ENCODE measurements at places on chromosomes 3 and 15.

GRCh38 chr3:33377489-33377888, 62.7 kb downstream of the UBP1 start:
- DNase-seq: no peak

DNA sequence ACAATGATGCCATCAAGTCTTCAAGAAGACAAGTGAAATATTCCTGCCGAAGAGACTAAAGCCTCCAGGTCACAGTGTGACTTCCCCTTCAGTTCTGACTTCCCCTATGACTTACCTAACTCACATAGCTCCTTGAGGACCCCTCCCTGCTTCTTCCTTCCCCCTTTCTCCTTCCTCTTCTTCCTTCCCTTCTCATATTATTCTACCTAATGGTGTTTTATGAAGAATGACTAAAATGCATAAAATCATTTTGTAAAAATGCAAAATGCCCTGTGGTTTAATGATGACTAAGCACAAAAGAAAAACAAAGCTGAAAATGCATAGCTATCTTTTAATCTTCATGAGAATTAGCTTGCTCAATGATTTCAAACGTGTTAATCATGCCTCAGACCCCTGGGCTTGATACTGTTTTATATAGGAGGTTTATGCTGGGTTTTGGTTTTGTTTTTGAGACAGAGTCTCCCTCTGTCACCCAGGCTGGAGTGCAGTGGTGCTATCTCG, 26.1 kb upstream of the TM4SF4 start:
- DNase-seq: no peak

DNA sequence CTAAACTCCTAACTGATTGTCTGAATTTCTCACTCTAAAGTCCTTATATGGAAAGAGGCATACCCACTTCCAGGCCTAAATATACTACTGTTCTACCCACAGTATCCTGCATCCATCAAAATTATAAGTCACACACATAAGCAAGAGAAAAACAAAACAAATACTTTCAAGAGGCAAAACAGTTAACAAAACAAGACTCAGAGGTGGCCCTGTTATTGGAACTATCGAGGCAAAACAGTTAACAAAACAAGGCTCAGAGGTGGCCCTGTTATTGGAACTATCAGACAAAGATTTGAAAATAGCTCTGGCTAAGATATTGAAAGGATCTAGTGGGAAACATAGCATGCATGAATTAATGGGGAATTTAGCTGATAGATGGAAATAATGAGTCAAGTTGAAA, 224.2 kb upstream of the CGNL1 start:
- DNase-seq: no peak

GRCh38 chr3:146537603-146538002, 6.8 kb downstream of the PLSCR1 start:
- no peak for DNase-seq

DNA sequence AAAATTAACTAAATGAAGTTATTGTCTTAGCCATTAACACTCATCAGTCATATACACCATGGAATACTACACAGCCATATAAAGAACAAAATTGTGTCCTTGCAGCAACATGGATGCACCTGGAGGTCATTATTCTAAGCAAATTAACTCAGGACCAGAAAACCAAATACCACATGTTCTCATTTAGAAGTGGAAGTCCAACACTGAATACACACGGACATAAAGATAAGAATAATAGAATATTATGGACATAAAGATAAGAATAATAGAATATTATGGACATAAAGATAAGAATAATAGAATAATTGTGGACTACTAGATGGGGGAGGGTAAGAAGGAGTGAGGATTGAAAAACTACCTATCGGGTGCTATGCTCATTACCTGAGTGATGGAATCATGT, 122.3 kb downstream of the CHL1 start:
- no peak for DNase-seq

DNA sequence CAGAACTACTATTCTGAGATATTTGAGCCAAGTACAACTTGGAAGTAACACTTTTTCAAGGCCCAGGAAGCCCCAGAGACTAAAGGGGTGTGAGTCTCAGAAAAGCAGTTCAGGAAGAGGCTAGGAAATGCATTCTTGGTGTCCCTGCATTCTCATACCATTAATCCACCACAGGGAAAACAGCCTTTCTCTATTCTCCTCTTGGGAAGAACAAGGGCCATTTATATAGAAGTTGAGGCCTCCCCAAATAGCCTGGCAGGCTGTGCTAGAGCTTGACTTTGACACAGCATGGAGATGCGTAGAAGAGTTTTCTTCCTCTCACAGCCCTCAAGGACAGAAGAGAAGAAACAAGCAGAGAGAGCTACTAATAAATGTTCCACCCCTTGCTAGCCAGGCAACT, 5.5 kb upstream of the NR2C2 start:
- DNase-seq: no peak

- DNase-seq: no peak
Measured at GRCh38 chr3:114622001-114622400, 328.2 kb downstream of the TIGIT start.

DNA sequence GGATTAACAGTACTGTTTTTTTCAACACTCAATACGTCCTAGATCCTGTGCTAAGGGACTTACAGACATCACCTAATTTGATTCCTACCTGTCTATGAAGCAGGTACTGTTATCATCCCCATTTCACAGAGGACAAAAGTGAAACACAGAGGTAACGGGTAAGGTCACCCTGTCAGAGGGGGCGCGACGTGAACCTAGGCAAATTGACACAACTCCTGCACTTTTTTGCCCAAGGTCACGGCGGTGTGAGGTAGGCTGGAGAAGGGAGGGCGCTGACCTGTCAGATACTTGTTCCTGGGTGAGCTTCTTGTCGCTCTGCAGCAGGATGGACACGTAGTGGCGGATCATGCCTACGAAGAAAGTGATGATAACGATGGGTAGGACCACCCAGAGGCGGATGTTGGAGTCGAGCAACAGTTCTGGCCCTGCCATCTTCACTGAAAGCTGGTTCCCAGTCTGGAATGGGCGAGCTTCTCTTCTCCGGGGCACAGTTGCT, 363 bp downstream of the EMC3 start:
- no peak for DNase-seq

GRCh38 chr3:142436951-142437585, 10.8 kb downstream of the XRN1 start:
- DNase-seq: no peak

DNA sequence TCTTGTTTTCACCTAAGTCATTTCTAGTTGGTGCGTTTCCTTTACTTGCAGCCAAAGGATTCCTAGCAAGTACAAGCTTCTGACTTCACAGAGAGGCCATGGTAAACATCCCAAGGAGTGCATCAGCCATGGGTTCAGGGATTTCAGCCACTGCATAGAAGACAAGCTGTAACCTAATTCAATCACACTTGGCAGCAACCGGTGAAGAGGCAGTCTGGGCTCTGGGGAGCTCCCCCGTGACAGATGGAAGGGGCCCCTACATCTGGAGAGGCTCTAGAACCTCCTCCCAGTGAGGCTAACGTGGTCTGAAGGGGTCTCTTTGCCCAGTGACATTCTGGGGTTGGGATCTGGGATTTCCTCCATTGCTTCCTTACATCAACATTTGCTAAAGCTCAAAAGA, 8.4 kb upstream of the SNRPA1 start:
- DNase-seq: no peak

GRCh38 chr3:46105306-46105919, 78.1 kb upstream of the XCR1 start:
- no peak for DNase-seq

DNA sequence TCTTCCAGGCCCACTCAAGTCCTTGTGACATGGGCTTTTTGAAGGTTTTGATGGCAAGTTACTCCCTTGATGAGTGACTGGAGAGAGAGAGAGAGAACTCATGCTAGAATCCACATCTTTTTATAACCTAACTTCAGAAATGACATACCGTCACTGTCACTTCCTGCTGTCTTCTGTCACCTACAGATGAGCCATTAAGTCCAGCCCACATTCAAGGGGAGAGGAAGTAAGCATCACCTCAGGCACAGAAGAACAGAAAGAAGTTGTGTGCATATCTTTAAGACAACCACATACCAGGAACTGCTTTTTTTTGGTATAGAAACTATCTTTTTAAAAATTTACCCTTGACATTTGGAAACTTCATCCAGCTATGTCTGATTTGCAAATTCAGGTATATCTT, 16.6 kb upstream of the TXNRD3 start:
- no peak for DNase-seq

DNA sequence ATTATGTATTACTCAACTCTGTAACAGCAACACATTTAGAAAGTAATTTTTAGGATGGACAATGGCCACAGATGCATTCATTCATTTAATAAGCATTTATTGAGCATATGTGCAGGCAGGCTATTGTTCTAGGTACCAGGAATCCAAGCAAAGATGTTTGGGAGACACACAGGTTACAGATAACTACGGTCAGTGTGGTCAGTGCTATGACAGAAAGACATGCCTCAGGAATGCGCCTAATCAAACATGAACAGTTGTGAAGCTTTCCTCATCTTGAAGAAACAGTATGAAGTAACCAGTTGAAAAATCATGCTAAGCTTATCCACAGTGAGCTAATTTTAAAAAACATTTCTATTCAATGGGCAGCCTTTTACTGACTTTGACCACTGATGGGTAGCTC, 155.4 kb upstream of the CCDC54 start:
- no peak for DNase-seq

GRCh38 chr15:96521386-96521785, 190.9 kb downstream of the NR2F2 start:
- no peak for DNase-seq

DNA sequence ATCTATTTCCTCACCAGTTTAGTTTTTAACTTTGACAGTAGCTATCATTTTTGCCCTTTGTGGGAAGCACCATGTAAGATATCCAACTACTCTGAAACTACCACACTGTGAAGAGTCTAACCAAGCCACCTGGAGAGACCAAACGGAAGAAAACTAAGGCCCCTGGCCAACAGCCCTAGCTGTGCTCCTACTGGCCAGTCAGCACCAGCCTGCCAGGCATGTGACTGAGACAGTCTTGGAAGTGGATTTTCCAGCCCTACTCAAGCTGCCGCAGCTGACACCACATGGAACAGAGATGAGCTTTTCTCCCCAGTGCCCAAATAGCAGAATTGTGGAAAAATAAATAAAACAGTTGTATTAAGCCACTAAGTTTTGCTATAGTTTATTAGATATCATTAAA, 2.9 kb upstream of the TBC1D5 start:
- DNase-seq: no peak

DNA sequence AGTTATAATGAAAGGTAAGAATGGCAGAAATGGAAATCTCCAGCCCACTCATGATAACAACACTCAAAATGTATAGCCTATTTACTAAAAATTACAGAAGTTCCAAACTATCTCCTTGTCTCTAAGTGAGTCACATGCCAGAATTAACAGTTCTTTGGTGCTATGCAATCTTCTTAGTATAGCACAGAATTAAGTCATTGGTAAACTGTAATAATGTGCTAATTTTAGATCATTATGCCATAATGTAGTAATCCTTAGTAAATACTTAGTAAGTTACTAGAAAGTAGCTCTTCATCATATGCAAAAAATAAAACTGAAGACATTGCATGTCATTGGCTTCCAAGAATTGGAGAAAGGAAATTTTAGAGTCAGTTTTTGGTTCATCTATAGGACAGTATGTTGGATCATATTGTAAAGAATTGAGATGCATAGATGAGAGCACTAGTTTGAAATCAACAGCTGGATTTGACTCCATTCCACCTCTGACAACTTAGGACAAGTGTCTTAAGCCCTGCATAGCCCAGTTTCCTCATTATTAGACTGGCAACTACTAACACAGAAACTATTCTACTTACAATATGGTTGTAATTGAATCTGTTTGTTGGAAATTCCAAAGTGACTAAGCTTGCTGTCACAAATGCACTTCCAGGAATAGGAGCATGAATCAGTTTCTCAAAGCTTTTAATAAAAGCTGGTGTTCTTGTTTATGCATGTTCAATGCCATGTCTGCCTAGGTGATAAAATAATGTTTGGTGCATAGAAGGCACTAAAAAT, 40.1 kb upstream of the CD47 start:
- no peak for DNase-seq

- no peak for DNase-seq
Measured at GRCh38 chr3:79383402-79384012, 384.3 kb downstream of the ROBO1 start.

GRCh38 chr3:194100856-194101390, 35.0 kb upstream of the HES1 start:
- DNase-seq: no peak

GRCh38 chr3:94004301-94004910, 24.0 kb downstream of the STX19 start:
- DNase-seq: no peak

DNA sequence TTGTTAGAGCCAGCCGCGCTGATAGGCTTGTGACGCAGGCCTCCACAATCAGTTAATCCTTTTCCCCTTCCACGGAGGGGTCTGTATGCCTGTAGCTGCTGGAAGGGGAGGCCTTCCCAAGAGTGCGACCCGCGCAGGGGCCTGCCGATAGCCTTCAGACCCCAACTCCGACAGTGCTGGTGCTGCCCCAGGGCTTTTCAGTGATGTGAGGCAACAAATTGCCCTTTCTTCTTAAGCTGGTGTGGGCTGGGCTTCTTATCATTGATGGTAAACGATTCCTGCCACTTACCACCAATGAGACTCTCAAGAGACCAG, 143.4 kb downstream of the CHSY1 start:
- DNase-seq: no peak

DNA sequence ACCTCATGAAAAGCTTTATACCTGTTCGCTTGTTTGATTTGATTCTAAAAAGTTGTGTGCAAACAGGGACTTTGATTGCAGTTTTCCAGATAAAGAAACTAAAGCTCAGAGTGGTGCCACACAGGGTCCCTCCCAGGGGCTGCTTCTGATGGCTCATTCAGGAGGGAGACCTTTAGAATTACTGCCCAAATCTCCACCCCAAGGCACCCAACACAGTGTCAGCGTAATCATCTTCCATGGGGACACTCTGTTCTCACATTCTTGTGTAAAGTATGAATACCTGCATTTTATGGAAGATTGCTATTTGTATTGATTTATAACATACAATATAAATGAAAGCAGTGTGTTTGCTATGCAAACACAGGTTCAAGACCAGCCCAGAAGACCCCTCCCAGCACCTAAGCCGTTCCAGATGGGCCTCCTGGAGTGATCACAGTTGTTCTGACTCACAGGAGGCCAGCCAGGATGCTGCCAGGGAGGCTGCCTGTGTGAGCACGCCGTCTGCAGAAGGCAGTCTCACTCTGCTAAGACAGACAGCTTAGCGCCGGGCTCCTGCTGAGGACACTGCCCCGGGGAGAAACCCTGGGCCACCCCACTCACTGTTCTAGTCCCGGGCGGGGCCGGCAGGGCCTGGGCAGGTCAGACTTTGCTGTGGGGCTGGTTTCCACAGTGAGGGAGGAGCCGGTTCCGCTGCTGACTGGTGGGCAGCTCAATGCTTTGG, 185.6 kb downstream of the FAM43A start:
- no peak for DNase-seq

DNA sequence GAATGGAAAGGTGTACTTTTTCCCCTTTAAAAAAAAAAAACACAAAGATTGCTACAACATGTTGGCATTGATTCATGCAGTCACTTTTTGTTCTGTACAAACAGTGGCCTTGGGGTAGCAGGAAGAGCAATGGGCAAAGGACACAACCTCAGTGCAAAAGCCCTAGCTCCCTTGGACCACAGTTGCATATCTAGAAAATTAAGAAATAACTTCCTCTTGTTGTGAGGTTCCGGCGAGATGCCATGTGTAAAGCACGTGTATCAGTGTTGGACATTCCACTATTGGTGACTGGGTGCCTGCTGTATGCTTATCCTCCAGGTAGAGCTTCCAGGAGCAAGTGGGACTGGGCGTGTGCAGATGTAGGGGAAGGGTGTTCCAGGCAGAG, 164.5 kb downstream of the THSD4 start:
- DNase-seq: no peak

GRCh38 chr3:22582266-22582665, 620.9 kb upstream of the UBE2E2 start:
- DNase-seq: no peak

- no peak for DNase-seq
Measured at GRCh38 chr3:155970398-155970797, 99.9 kb downstream of the GMPS start.

All from activated T-helper 1 cell treated with anti-CD3 and anti-CD28 coated beads, Interleukin-2, amount 50 U/mL, for 16 hours (primary cell).